Stimulated activated CD4-positive, alpha-beta T cell treated with anti-CD3 and anti-CD28 coated beads, Interleukin-15, amount 100 ng/mL, for 1 hour (primary cell): ENCODE measurements at places on chromosomes 1 and 21.

DNA sequence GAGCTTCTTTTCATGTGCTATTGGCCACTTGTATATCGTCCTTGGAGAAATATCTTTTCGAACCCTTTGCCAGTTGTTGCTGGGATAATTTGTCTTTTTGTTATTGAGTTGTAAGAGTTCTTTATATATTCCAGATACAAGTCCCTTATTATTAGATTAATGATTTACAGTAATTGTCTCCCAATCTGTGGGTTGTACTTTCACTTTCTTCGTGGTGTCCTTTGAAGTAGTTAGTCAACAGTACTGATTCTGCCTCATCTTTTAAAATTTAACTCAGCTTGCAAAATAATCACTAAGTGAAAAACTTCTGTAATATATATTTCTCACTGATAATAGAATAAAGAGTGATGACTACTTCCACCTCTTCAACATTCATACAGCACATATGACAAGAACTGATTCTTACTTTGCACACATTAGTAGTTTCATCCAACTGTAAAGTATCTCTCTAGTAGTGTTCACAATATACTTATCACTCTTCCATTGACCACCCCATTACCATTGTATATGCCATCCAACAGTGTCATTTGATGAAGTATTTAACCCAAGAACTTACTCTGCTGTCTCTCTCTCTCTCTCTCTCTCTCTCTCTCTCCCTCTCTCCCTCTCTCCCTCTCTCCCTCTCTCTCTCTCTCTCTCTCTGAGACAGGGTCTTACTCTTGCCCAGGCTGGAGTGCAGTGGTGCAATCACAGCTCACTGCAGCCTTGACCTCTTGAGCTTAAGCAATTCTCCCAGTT lies 104.2 kb upstream of the DMRTA2 start:
- DNase-seq = no peak

GRCh38 chr1:94886361-94886760 lies 40.5 kb downstream of the CNN3 start:
- no peak for DNase-seq

- no peak for DNase-seq
Observed at GRCh38 chr1:176852124-176852523, 312.4 kb downstream of the ASTN1 start.

DNA sequence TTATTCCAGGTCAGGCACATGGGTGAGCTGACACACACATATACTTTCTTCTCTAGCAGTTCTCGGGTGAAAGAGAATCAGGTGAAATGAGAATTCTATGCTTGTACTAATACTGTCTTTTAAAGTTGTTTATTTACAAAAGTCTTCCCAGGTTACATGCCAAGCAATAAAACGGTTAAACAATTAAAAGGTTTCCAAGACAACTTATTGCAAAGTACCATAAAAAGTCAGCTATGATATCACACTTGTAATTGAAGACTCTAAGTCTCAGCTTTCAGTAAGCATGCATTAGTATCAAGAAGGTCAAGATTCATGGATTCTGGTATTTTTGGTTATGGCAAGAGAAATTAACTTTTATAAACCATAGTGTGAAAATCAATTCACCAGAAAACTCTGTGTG lies 171.4 kb downstream of the PDE4B start:
- DNase-seq = no peak

GRCh38 chr1:117732065-117732797 lies 126.4 kb downstream of the TENT5C start:
- no peak for DNase-seq

DNA sequence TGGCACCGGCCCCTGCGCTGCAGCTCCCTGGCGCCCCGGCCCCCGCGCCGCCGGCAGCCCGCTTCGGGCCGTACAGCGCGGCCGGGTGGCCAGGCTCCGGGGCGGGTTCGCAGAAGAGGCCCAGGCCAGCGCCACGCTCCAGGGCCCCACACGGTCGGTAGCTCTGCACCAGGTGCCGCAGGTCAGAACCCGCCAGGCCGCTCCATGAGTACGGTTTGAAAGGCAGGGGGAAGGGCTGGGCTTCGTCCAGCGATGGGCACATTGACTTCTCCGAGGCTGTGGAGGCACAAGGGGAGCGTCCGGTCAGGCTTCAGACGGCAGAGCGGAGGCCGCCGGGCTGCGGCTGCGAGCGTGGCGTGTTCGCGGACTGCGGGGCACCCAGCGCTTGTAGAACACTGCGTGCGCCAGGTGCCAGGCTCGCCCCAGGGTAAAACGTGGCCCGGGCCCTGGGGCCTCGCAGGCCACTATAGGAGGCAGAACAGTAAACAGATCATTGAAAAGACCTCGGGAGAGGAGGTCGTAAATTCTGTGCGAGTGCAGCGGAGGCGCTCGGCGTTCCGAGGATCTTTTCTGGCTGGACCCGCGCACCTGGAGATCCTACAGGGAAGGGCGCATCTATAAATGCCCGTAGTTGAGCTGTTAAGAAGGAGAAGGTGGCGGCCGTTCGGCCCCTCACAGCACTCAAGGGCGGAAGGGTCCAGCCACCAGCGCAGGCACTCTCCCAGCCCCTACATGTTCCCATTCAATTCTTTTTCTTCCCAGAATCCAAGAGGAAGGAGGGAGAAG lies 5.7 kb downstream of the GFI1 start:
- no peak for DNase-seq

DNA sequence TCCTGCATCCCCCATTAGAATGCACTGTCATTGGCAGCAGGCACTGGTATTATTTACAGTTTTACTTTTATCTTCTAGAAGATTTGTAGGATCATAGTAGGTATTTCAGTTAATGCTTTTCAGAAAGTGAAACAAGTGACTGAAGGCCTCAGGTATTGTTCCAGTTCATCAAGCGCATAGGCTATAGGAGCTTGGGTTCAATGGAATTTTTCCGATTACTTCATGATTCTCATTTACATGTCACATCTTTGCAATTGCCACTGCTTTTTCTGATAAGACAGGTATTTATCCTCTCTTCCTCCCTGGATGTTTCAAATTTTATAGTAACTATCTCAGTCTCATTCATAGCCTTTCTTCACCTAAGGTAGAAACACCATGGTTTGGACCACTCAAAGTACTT lies 161.3 kb downstream of the NTPCR start:
- no peak for DNase-seq

DNA sequence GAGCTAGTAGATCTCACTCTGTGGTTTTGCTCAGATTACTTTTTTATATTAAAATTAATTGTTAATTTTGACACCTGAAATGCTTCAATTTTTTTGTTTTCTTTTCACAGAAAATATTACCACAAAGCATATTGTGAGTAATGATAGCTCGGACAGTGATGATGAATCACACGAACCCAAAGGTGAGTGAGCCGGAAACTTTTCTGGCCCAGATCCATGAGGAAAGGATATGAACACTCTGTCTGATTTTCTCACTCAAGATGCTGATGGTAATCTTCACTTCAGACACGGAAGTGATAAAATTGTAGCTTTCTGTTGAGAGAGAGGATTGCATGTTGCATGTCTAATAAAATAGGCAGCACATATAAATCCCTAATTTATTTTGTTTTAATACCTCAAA lies 121.8 kb downstream of the PLA2G4A start:
- DNase-seq = no peak

- no peak for DNase-seq
Observed at GRCh38 chr21:36087362-36088138, 17.7 kb downstream of the CBR1 start.

DNA sequence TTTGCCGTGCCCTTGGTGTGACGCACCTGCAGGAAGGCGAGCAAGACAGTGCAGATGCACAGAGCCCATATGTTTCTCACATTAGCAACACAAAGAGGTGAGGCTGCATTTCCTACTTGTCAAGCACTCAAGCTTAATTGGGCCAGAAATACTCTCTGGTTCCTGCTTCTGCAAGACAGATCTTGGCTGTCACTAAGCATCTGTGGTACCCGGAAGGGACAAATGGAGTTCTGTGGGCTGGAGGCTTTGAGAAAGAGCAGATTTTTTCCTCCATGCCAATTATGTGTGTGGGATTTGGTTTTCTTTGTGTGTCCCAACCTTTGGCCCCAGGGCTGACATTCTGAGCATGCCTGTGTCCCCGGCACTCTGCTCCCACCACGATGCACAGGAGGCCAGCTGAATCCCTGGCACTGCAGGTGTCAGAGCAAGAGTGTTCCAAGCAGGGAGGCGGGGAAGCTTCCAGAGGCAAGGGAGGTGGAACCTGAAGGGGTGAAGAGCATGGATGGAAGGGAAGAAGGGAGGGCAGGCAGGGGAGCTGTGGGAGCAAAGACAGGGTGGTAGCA lies 52.0 kb upstream of the STUM start:
- no peak for DNase-seq

DNA sequence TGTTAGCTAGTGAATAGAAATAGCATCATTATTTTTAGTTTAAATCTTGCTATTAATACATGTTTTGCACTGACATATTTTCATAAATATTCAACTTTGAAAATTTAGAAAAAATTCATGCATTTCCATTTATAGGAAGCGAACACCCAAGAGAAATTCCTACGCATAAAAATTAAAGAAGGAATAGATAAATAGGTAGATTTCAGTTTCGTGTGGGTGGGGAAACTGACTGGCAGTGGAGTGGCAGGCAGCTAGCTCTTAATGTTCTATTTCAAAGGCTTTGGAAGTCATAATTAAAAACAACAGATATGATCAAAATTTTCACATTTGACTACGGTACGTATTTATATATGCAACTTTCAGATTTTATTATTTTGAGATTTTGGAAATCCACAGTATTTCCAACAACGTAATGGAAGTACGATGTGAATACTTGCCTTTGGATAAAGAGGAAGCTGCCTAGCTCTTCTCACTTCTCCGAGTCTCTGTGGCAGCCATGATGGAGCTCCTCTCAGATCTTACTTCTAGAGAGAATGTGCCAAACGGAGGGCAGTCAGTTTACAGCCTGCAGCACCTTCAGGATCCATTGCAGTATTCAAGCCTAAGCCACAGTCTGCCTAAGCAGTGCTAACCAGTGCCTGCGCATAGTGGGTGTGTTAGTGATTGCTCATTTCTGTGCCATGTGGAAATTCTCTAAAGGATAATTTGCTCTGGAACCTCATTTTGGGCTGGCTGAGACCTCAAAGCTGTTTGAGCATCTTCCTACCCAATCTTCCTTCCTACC lies 62.9 kb upstream of the RGS4 start:
- no peak for DNase-seq

DNA sequence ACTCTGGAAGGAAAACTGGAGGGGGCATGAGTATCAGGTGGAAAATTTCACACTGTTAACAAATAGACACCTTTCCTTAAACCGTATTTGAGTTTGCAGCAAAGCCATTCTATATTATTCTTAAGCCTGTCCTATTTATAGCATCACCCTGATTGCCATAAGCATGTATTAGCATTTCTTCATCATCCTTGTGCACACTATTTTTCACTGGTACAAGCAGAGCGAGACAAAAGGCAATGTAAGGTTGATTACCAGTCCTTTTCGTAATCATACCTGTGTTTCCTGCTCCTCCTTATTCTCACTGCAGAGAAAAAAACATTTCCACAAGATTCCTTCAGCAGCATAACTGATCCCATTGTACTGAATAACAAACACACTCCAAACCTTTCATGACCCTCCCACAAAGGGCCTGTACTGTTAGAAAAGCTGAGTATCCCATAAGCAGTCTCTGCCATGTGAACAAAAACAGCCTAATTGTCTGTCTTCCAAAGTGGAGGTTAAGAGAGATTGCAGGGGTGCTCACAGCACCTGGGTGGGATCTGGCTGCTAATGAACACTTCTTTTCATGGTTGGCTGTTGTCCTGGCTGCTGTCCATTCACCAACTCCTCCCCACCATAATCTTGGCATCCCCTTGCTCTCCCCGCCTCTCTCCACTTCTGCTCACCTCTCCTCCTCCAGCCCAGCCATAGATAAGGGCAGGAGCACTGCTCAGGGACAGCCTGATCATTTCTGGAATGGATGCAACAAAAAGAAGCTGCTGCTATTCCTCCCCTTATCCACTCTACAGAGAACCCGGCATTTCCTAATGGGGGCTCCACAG lies 30.4 kb downstream of the VTCN1 start:
- DNase-seq = no peak

DNA sequence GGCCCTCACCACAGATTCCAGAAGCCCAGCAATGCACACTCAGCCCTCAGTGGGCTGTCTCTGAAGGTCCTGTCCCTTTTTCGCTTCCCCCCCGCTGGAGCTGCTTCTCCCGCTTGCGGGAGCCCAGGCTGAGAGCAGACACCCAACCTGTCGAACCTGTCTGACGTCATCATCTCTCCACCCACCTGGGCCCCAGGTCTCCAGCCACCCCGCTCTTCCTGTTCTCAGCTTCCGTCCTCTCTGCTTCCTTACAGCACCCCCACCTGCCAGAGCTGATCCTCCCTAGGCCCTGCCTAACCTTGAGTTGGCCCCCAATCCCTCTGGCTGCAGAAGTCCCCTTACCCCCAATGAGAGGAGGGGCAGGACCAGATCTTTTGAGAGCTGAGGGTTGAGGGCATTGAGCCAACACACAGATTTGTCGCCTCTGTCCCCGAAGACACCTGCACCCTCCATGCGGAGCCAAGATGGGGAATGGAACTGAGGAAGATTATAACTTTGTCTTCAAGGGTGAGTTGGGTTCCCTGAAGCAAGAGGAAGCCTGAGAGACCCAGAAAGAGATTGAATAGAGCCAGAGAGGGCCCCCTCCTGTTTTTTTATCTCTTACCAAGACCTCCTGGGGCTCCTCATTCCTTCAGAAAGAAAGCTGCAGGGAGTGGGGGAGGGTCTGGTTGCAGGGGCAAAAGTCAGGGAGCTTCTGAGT lies at the start of gene RAB25:
TSS of gene RAB25 (plus strand) at position 224 of the 700 bp plus-strand sequence. CDS start at position 465, 241 bp downstream.
- no peak for DNase-seq

- no peak for DNase-seq
Observed at GRCh38 chr1:246152986-246153431, 354.1 kb downstream of the SMYD3 start.

DNA sequence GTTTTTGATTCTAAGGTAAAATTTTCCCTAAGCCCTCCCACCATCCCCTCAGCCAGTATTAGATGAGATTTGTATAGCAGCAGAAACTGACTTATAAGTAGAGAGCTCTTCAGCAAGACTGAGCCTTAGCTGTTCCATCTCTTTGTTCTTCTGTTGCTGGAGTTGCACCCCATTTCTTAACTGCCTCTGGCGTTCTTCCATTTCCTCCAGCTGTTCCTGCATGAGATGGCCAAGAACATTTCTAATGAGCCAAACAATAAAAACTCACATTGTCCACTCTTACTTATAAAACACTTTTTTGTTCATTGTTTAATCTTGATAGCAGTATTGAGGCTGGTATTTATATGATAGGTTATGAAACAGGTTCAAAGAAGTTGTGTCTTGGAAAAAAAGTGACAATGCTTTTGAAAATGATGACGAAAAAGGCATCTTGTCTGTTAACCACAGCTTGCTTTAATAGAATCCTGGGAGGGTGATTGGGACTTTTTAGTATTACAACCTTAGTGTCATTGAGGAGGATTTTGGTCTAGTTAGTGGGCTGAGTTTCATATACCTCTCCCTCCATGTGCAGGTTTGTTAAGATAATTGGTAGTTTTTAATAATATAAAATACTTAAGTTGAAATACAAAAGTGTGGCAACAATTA lies 18.3 kb downstream of the SYNC start:
- DNase-seq = no peak

- DNase-seq = no peak
Observed at GRCh38 chr1:224435999-224436398, 1.4 kb upstream of the WDR26 start.
